ENCODE measurements at places on chromosomes 4 and X.

DNA sequence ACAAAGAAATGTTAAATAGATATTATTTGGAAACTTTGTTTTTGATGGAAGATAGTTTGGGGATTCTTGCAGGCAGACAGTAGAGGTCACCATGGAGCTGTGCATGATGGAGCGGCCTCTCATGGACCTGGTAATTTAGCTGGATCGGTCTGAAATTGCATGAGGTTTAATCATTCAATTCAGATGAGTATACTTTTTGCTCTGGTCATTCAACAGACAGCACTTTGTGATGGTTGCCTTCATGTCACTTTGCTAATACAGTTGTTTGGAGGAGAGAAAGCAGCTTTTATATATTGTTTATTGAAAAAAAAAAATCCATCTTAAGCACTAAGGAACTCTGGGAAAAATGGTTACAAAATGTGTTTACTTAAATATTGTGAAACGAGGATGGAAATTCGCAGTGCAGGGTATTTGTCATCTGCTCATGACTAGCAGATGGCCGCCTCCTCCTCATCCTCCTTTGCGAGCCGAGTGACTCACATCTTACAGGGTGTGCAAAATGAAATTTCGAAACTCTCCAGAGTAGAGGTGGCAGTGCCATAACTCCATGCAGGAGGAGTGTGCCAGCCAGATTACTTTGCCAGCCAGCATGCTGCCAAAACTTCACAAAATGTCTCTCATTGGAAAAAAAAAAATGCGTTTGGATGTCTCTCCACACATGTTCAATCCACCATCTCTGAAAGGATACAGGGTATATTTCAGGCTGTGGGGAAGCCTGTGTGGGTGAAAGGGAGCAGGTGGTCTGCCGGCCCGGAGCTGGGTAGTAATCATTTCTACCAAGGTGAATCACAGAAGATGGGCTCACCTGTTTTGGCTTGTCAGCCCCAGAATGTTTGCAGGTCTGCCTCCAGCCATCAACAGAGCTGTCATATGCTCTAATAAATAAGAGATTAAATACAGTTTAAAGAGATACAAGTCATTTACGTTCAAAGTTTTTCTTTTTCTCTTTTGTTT is 314.9 kb upstream of the DIPK2B start:
- peak; percentile 56 for DNase-seq

DNA sequence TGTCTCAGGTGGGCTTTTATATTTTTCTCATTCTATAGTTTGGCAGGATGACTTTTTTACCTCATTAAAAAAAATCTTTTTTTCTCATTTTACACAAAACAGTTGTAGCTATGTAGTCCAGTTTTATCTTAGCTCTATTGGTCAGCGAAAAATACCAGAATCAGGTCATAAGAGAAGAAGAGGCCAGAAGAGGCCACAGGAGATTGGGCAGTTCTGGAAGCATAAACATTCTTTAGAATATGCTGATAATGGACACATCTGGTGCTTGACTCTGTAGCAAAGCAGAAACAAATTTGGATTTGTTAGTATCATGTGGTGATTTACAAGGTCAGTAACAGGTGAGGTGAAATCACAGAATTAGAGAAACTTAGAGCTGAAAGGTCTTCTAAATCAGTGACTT is 66.6 kb upstream of the ARHGAP24 start:
- DNase-seq = no peak

GRCh38 chr4:6727943-6728250 is 11.9 kb downstream of the BLOC1S4 start:
- DNase-seq = no peak

DNA sequence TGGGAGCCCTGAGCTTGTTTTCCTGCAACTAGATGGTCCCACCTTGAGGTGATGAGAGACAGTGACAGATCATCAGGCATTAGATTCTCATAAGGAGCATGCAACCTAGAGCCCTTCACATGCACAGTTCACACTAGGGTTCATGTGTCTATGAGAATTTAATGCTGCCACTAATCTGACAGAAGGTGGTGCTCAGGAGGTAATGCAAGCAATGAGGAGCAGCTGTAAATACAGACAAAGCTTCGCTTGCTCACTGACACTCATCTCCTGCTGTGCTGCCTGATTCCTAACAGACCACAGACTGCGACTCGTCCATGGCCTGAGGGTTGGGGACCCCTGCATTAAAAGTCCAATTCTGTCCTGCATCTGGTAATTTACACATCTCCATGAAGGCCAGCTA is 141.6 kb downstream of the KCNIP4 start:
- DNase-seq = no peak

DNA sequence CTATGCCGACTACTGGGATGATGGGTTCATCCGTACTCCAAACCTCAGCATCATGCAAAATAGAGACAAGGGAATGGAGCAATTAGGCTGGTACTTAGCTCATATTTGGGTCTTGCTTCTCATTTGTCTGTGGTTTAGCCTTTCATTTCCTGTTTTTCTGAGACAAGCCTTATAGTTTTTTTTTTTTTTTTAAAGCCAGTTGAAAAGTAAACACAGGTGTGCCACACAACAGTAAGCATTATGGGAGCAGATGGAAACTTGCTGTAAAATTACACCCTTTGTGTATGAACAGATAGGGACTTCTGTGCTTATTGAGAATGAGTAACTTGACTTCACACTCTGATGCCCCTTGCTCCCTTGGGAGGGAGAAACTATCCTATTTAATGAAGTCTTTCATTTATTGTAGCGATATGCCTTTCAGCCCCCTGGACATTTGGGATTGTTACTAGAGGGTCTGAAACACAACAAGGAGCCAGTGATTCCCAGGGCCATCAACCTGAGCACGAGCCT is 13.7 kb downstream of the RASSF6 start:
- no peak for DNase-seq

- DNase-seq = no peak
These were observed 21.5 kb downstream of the RXFP1 start for GRCh38 chr4:158543191-158543590.

- DNase-seq = no peak
These were observed 134.0 kb upstream of the SMAD1 start for GRCh38 chr4:145347684-145348083.
